Astrocyte of the cerebellum (primary cell): ENCODE measurements at places on chromosomes 7 and 10.

DNA sequence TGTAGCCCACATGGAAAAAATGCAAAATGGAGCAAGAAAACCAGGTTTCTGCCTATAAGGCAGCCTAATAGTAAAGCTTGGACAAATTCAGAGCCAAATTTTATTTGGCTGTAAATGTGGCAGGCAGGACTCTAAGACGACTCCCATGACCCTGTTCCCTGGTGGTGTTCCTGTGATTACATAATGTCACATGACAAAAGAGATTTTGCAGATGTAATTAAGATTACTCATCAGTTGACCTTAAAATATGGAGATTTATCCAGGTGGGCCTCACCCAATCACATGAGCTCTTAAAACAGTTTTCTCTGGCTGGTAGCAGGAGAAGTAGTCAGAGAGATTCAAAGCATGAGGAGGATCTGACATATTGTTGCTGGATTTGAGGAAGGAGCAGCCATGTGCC lies 303.1 kb upstream of the IMMP2L start:
- DNase-seq, result no peak

DNA sequence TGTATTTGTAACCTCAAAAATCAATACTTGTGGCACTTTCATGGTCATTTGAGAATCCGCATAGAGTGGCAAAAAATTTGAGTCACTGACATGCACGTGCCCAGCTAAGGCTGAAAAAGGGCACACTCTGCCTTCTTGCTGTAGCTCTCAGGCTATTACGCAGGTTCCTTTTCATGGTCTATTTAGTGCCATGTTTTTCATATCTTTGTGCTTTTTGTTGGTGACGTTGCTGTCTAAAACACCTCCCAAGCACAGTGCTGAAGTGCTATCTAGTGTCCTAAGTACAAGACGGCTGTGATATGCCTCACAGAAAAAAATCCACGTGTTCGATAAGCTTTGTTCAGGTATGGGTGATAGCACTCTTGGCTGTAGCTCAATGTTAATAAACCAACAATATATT lies 50.9 kb downstream of the CREB3L2 start:
- DNase-seq, result no peak

DNA sequence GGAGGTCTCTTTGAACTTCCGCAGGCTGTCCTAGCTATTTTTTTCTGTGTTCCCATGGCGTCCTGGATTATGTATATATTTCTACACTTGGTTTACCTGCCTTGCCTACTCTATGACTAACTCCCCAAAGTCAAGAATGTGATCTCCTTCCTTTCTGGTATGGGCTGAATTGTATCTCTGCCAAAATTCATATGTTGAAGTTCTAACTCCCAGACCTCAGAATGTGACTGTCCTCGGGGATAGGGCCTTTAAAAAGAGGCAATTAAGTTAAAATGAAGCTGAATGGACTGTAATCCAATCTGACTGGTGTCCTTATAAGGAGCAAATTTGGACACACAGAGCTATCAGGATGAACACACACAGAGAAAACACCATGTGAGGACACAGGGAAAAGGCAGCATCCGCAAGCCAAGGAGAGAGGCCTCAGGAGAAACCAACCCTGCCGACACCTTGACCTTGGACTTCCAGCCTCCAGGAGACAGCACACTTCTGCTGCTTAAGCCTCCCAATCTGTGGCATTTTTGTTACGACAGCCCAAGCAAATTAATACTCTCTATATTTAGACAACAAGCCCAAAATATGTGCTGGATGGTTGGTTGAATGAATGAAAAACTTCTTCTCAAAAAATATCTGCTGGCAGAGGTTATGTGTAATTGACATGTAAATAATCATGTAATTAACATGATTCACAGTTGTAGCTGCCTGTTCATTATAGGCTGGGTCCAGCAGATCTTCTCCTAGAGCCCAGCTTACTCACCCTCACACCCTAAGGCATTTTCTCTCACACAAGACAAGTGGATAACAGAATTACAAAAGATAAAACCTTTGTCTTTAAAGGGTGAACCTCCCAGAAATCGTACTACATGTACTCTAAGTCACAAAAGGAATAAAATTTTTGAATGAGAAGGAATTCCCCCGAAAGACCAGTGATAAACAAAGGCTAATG lies 123.7 kb downstream of the CUBN start:
- no peak for DNase-seq

- DNase-seq, result no peak
These were observed 3.2 kb upstream of the INSIG1 start for GRCh38 chr7:155294511-155294778.

DNA sequence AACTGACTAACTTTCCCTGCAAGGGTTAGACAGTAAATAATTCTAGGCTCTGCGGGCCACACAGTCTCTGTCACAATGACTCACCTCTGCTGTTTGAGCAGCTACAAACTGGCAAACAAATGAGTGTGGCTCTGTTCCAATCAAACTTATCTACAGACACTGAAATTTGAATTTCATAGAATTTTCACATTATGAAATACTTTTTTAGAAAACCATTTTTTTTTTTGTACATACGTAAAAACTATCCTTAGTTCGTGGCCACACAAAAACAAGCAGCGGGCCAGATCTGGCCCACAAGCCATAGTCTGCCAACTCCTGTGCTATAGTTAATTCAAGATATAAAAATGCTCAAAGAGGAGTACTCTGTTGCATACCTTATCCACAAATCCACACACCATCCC lies 32.6 kb downstream of the PIP4K2A start:
- peak; percentile 52 for DNase-seq

DNA sequence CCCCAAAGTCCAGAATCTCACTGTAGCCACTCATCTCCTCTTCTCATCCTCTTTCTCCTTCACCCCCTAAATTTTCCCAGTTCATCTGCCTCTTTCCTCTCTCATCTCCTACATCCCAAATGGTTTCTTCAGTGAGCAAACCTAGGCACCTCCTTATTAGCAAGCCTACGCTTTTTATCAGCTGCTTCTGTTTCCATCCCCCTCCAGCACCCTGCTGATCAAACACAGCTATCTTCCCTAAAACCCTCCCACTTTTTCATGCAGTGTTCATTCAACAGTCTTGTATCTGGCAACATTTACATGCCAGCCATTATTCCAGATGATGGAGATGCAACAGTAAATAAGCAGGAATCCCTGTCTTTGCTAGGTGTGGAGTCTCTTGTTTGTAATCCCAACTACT lies 3.3 kb upstream of the ABRAXAS2 start:
- DNase-seq, result no peak

GRCh38 chr10:14540611-14541010 lies 209.9 kb upstream of the FRMD4A start:
- DNase-seq, result no peak

GRCh38 chr10:36574207-36574606 lies 551.2 kb upstream of the ANKRD30A start:
- DNase-seq, result peak; percentile 40

DNA sequence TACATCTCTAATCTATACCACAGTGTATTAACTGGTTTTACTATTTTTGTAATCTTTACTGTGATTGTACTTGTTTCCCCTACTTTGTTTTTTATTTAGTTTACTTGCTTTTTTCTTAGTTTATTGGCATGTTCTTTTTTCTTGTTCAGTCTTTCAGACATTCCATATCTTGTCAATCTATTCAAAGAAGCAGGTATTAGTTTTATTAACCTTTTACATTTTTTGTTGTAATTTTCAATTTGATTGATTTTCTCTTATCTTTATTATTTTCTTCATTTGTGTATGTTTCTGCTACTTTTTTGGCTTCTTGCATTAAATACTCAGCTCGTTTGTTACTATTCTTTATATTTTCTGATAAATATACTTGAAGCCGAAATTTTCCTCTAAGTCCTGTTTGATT lies 41.6 kb downstream of the TLX1 start:
- no peak for DNase-seq
